Hematopoietic multipotent progenitor cell treated with erythropoietin and hydrocortisone succinate and interleukin-3 and kit ligand, for 4 days (in vitro differentiated cells): ENCODE measurements at places on chromosomes 2 and 18.

DNA sequence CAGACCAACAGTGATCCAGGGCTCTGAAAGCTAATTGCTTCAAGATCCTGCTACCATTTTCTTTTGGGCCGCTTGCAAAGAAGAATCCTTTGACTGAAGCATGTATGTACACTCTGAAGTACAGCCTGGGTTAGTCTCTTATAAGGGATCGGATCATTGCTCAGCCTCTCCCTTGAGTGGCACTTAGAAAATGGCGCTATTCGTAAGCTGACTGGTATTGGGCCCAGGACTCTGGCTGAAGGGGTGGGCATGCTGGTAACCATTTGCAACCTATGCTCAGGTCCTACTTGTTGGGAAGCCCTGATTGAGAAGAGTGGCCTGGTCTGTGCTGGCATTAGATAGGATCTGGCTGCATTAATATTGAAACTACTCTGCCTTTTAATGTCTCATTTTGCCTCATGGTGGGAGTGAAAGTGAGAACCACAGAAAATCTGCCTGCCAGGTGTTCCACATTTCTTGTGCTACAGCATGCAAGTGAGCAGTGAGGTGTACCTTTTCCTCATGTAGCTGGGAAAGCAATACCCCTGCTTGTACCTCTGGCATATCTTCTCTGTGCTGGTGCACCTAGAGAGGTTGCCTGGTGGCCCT, 661 bp upstream of the MGAT5 start:
- no peak for DNase-seq

GRCh38 chr2:120949957-120950590, 214.4 kb downstream of the GLI2 start:
- no peak for DNase-seq

DNA sequence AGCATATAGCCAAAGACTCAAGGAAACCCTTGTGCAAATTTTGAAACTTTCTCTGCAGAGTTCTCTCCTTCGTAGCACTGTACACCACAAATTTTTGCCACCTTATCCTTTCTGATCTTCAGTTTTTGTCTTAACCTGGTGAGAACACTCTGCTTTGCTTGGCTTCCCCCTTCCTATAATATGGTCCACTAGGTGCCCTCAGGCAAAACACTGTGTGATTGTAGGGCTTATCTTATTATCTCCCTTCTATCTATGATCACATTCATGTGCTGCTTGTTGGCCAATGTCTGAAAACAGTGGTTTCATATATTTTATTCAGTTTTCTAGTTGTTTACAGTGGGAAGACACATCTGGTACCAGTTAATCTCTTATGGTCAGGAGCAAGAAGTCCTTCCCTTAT, 111.1 kb downstream of the MTX2 start:
- DNase-seq: no peak

- DNase-seq: no peak
Observed at GRCh38 chr2:154443919-154444318, 254.6 kb upstream of the KCNJ3 start.

DNA sequence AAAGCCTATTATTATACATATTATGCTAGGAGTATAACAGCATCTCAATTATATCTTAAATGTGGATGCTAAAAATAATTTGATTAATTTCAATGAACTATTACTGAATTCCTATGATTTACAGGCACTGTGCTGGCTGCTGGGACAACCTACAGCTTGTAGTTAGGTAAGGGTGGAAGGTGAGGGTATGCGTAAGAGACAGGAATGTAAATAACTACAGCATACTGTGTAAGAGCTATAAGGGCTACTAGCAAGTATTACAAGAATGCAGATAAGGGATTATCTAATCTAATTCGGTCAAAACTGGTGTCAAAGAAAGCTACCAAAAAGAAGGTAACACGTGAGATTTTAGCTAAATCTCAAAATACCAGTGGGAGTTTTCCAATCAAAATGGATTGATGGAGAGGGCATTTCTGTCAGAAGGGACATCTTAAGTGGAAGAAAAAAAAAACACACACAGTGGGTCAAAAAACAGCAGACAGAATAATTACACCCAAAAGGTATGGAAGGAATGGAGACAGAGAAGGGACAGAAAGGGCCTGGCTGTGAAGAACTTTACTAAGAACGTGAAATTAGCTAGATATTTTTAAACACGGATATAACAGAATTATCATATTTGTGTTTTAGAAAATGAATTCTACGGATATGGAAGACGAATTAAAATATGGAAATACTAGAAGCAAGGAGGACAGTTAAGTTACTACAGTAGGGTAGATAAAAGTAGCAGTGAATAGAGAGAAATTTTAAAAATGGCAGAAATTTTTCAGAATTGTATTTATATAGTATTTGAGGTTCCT, 47.1 kb downstream of the STRN start:
- no peak for DNase-seq

- no peak for DNase-seq
Observed at GRCh38 chr2:211760103-211760502, 778.5 kb downstream of the ERBB4 start.

GRCh38 chr2:101396316-101396717, 9.0 kb upstream of the CREG2 start:
- DNase-seq: no peak

GRCh38 chr2:56244911-56245530, 61.2 kb downstream of the CCDC85A start:
- no peak for DNase-seq

DNA sequence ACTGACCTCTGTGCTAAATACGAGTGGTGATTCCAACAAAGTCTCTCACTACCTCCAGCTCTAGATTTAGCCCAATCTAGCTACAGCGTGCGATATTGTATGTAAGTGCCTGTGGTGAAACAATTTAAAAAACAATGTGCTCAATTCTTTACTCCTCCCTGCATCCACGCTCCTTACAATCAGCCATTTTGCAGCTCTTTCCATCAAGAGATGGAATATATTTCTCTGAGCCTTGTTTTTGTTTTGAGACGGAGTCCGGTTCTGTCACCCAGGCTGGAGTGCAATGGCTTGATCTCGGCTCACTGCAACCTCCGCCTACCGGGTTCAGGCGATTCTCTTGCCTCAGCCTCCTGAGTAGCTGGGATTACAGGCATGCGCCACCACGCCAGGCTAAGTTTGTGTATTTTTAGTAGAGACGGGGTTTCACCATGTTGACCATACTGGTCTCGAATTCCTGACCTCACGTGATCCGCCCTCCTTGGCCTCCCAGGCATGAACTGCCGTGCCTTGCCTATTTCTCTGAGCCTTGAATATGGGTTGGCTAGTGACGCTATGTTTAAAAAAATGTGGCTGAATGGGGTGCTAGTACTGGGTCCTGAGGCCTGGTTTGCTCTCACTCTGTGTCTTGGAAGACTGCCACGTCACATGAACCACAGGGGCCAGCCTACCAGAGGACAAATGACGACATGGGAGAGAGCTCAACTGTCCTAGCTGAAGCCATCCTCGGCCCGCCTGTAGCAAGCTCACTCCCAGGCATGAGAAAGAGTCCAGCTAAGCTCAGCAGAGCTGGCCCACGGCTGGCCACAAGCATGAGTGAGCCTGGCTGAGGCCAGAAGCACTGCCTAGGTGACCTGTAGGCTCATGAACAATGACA, 14.8 kb downstream of the WDFY1 start:
- peak; percentile 66 for DNase-seq

GRCh38 chr2:66324356-66324755, 110.6 kb upstream of the MEIS1 start:
- no peak for DNase-seq

- DNase-seq: no peak
Observed at GRCh38 chr2:18491577-18491976, 68.9 kb downstream of the RDH14 start.

- DNase-seq: no peak
Observed at GRCh38 chr2:71337776-71338175, 6.2 kb downstream of the ZNF638 start.

DNA sequence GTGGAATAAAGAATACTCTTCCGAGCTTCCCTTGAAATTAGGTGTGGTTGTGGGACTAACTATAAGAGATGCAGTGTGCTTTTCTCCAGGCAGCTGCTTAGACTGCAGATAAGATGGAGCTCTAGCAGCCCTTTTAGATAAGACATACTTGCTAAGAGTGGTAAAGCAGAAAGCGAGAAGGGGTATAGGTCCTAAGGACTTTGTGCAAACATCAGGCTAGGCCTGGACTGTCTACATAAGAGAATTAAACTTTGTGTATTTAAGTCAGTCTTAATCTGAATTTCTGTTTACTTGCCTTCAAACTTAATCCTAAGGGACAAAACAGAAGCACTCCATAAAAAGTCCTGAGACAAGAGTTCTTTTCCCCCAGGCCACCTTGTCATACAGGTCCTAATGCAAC, 218.9 kb downstream of the RAB3GAP1 start:
- no peak for DNase-seq

DNA sequence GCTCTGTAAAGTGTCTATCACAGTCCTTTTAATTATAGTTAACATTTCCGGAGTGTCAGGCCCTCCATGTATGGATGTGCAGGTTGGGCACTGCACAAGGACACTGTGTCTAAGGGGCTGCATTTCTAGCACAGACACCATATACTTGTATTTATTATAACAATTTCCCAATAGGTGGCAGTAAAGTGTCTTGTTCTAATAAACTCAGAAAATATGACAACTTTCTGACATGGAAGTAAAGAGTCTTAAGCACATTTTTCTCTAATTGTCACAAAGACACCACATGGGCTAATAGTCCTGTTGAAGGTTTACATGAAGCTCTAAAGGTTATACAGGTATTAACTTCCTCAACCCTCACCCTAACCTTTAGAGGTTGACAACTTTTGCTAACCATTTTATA, 156.6 kb downstream of the DYSF start:
- peak; percentile 76 for DNase-seq

DNA sequence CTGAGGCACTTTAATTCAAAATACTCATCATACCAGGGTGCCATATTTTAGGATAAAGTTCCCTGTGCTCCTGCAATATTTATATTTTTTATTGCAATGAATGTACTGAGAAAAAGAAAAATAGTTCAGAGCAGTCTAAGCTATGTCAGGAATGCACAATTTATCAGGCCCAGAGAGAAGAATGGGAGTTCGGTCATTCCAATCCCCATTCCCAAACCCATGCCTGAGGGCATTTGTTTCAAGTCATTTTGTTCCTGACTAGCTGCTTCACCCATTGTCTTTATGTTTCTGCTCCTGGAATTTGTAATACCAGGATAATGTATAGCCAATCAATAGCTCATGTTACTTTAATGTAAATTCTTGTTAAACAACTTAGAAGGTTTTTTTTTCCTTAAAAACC, 24.4 kb upstream of the FTCDNL1 start:
- DNase-seq: no peak

GRCh38 chr2:238139196-238140039, 950 bp downstream of the KLHL30 start:
- peak; percentile 48 for DNase-seq

GRCh38 chr18:68796936-68797690, 767 bp upstream of the CCDC102B start:
- DNase-seq: no peak

- DNase-seq: no peak
Observed at GRCh38 chr2:239731998-239732665, 293.0 kb downstream of the NDUFA10 start.
